NCI-H187 treated with DMSO at 0.1 percent for 48 hours (cell line): ENCODE measurements at places on chromosomes 6 and 20.

DNA sequence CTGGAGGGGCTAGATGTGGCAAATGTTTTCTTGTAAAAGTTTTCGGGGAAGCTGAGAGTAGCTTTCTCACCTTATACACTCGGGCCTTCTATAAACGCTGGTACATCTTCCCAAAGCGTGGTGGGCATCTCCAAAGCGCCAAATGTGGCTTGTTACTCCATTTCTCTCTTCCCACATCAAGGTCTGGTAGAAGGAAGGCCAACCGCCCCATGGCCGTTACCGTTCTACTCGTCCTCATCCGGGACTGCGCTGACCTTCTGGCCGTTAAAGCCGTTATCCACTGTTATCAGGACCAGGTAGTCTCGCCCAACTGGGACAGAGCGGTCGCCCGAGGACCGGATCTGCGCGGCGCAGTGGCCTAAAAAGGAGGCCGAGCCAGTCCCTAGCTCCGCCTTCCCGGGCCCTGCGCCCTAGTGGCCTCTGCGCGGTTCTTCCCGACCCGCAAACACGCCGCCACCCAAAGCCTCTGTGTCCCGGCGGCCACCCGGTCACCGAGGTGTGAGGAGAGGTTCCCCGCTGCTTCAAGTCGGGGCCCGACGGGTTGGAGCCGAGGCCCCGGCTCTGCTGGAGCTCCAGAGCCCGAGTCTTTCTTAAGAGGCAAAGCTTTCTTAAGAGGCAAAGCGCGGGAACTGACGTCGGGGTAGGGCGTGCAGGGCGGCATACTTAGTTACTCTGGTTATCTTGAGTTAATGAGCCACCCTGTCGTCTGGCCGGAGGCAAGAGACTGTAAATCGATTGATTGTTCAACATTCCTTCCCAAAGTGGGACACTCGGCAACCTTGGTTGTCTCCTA lies 90.5 kb downstream of the GPX5 start:
- DNase-seq = no peak

DNA sequence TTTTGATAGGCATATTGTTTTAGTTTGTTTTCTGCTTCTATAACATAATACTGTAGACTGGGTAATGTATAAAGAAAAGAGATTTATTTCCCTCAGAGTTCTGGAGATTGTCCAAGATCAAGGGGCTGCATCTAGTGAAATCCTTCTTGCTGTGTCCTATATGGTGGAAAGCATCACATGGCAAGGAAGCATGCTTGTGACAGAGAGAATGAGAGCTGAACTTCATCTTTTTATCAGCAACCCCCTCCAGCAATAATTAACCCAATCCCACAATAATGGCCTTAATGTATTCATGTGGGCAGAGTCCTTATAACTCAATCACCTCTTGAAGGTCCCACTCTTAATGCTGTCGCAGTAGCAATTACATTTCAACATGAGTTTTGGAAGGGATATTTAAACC lies 141.4 kb downstream of the CENPW start:
- DNase-seq = no peak

DNA sequence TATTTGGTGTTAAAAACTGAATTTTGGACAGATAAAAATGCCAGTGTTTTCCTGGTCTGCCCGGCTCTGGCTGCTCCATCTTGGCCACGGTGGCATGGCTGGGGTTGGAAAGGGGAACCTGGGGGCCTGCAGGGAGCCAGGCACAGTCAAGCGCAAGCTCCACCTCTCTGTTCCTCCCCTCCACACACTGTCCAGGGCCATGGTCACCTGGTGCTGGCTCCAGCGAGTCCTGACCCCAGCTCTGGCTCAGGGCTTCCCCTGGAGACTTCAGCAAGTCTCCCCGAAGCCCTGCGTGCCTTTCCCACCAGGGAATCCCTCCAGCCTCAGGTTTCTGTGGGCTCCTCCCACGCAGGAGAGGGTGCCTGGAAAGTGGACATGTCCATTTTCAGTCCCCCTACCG lies 298.5 kb downstream of the QKI start:
- DNase-seq = no peak

GRCh38 chr6:41097467-41098090 lies 24.8 kb downstream of the NFYA start:
- DNase-seq = no peak

DNA sequence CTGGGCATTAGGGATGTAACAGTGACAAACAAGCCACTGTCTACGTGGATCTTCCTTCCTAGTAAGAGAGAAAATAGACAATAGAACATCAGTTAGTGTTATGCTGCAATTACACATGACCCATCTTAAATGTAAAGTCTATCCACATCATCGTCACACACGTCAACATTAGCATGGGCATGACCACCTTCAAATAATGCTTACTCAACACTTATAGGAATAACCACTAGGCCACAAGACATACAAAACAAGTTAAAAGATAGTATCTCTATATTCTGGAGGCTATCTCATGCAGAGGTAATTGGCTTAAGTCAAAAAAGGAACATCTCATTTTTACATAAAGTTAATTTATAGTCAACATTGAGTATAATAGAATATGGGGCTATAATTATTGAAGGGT lies 156.5 kb downstream of the MOXD1 start:
- DNase-seq = no peak
